ENCODE measurements at places on chromosomes 6 and 20. TPM values are rescaled to one million over a fixed set of nuclear protein-coding genes. Genes with fewer than 3 reads are reported as not detected.

The RHAG gene
- not detected for total RNA-seq

The ATP5F1E gene
- 22.0 TPM for total RNA-seq

The RNF8 gene
- total RNA-seq, result 22.7 TPM

The CRISP3 gene
- total RNA-seq, result not detected

The FUT9 gene
- not detected for total RNA-seq

The FRMD1 gene
- total RNA-seq, result not detected

The TCF15 gene
- total RNA-seq, result not detected

The OR2B6 gene
- total RNA-seq, result not detected

The HRH3 gene
- total RNA-seq, result not detected

The EPM2A gene
- total RNA-seq, result 7.2 TPM

The GMNN gene
- total RNA-seq, result 11.0 TPM

The MLN gene
- total RNA-seq, result not detected

The TMEM200A gene
- 2.8 TPM for total RNA-seq

The MUC21 gene
- not detected for total RNA-seq

The ARMC12 gene
- 0.49 TPM for total RNA-seq

The CARMIL1 gene
- total RNA-seq, result 48.2 TPM

The CST7 gene
- total RNA-seq, result not detected

The SLC26A8 gene
- not detected for total RNA-seq

The PROCR gene
- 15.2 TPM for total RNA-seq

The OARD1 gene
- total RNA-seq, result 8.7 TPM

The BEND3 gene
- total RNA-seq, result 0.90 TPM

The ULBP1 gene
- total RNA-seq, result 2.0 TPM

The COL19A1 gene
- not detected for total RNA-seq

The ASIP gene
- total RNA-seq, result not detected

The FILIP1 gene
- total RNA-seq, result 2.7 TPM

The DEFB126 gene
- total RNA-seq, result not detected

The SLC22A3 gene
- 3.4 TPM for total RNA-seq

The PPP1R16B gene
- total RNA-seq, result 0.49 TPM

The OPRM1 gene
- total RNA-seq, result not detected

The RAD21L1 gene
- not detected for total RNA-seq

The WFDC2 gene
- total RNA-seq, result not detected

The CALHM6 gene
- total RNA-seq, result 1.1 TPM

The CLPSL2 gene
- not detected for total RNA-seq

The RUNX2 gene
- total RNA-seq, result 0.72 TPM

The MLIP gene
- total RNA-seq, result 0.54 TPM

The PCSK2 gene
- not detected for total RNA-seq

The MUC22 gene
- not detected for total RNA-seq

The CEP85L gene
- 10.2 TPM for total RNA-seq

The SEMG1 gene
- not detected for total RNA-seq

The SLC35D3 gene
- not detected for total RNA-seq

The BHLHE23 gene
- total RNA-seq, result not detected
